ENCODE measurements at places on chromosomes 2 and 18.
A peak's percentile ranks its signal among the peaks of the same experiment; 100 is the strongest.

GRCh38 chr2:103166456-103167324 lies 404.9 kb downstream of the TMEM182 start:
- no peak for DNase-seq

- DNase-seq: no peak
Measured at GRCh38 chr2:96495982-96496629, 9.1 kb downstream of the NEURL3 start.

GRCh38 chr2:207873794-207874193 lies 104.1 kb upstream of the FZD5 start:
- no peak for DNase-seq

- no peak for DNase-seq
Measured at GRCh38 chr2:228535396-228535795, 353.9 kb upstream of the SPHKAP start.

DNA sequence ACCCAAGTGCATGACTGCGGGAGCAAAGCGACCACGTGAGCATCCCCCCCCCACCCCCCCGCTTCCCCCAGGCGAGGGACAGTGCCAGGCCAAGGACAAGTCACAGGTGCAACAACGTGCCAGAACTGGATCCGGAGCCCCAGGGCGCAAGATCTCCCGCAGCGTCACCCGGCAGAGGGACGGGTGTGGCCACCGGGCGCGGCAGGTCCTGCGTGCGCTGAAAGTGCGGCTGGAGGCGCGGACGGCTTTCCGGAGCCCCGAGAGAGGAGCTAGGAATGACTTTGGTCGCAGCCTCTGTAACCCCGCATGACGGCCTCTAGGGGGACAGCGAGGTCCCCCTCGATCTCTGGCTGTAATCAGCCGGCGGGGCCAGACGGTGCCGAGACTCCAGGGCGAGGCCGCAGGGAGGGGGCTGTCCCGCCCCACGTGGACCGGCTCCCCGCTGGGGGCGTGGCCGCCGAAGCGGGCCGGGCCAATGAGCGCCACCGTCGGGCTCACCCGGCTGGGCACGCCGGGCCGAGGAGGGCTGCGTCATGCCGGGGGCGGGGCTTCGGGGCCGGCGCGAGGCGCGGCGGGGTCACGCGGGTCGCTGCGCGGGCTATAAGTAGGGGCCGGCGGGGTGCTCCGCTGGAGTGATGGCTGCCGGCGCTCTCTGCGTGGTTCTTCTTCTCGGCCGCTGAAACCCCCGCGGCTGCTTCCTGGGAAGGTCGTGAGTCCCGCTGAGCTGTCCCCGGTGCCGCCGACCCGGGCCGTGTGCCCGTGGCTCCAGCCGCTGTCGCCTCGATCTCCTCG lies at the start of gene SLC20A1:
Gene SLC20A1 (plus strand): TSS at position 630 of the 792 bp plus-strand sequence. CDS start 890 bp downstream, outside the sequence.
- peak; percentile 67 for DNase-seq

DNA sequence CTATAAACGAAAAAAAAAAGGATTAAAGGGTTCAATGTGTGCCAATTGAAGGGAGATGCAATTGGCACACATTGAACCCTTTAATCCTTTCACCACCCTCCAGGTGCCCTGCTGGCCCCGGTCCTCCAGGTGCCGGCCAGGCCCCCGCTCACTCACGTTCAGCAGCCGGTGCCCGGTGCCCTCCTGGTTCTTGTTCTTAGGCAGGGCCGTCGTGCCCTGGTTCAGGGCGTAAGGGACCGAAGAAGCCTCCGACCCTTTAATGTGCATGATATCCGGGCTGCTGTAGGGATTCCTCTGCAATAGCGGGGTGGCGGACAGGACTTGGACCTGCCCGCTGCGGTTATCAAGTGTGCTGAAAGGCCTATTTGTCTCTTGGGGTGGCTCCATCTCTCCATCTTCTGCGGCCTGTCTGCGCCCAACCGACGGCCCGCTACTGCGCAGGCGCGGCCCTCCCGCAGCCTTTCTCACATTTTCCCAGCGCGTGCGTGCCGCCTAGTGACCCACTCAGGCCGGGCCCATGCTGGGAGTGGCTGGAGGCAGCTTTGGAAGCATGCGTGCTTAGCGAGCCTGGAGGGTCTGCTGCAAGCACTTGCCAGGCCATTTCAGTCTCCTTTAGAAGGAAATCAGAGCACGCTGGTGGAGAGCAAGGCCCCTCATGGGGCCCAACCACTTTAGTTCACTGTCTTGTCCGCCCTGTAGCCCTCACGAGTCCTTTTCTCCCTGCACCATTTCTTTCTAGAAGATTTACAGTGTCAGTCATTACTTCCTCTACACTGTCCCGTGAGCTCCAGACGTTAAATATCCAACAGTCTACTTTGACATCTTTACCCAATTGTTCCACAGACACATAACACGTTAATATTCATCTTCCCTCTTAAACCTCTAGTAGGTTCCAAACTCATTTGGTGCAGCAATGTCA lies 24.3 kb downstream of the TMEM237 start:
- no peak for DNase-seq

- peak; percentile 77 for DNase-seq
Measured at GRCh38 chr2:144032566-144032965, 487.4 kb downstream of the ZEB2 start.

DNA sequence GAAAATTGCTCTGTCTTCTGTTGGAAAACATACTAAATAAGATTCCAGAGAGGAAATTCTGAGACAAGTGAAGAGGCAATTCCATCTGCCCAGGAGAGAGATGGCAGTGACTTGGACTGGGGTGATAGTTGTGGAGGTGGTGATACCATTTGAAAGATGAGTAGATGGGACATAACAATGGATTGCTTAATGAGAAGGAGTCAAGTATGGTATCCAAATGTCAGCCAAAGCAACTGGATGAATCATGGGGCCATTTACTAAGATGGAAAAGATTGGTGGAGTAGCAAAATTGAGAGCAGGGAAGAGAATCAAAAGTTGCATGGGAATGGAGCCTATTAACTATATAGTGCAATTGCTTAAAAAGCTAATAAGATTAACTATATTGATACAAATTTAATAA lies 222.1 kb downstream of the ETAA1 start:
- no peak for DNase-seq

- peak; percentile 14 for DNase-seq
Measured at GRCh38 chr18:60838677-60839076, 466.1 kb upstream of the MC4R start.

- no peak for DNase-seq
Measured at GRCh38 chr2:37585295-37585908, 86.0 kb downstream of the CDC42EP3 start.

- DNase-seq: peak; percentile 92
Measured at GRCh38 chr2:85248773-85249509, 78.8 kb downstream of the TGOLN2 start.

- no peak for DNase-seq
Measured at GRCh38 chr2:148484066-148484465, 160.5 kb upstream of the EPC2 start.

DNA sequence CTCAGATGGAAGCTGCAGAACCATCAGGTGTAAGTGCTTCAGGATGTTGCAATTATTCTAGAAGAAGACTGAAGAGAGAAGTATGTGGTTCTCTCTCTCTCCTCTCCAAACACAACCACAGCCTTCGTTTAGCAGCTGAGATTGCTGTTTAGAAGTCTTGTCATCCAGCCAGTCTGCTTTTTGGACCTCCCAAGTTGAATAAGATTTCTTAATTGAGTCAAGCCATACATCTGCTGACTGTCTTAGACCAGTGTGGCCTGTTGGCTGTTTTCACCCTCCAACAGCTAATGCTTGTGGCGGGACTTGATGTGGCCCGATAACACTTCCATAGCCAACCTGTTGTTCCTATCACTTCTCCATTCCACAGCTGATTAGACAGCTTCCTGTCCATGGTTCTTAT lies 91.3 kb upstream of the TMEM17 start:
- DNase-seq: peak; percentile 41

- DNase-seq: peak; percentile 11
Measured at GRCh38 chr18:25701821-25702220, 349.9 kb upstream of the ZNF521 start.

GRCh38 chr2:73069041-73069854 lies 2.3 kb downstream of the SFXN5 start:
- DNase-seq: no peak

DNA sequence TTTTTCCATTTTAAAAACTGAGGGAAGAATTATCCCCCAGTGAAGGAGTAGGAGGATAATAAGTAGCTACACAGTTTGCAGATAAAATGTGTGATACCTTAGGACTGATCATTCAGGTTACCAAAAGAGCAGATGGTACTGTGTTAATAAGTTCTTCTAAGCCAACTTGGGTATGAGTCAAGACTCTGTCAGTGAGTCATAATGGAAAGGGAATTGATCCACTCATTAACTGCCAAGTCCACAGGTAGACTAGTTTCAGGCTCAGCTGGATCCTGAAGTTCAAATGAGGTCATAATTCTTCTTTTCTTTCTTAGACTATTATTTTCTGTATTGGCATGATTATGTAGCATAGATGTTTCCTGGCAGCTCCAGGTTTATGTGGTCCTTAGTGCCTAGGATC lies 142.4 kb upstream of the ALPP start:
- no peak for DNase-seq

- no peak for DNase-seq
Measured at GRCh38 chr2:18598848-18599484, 9.6 kb upstream of the NT5C1B start.

DNA sequence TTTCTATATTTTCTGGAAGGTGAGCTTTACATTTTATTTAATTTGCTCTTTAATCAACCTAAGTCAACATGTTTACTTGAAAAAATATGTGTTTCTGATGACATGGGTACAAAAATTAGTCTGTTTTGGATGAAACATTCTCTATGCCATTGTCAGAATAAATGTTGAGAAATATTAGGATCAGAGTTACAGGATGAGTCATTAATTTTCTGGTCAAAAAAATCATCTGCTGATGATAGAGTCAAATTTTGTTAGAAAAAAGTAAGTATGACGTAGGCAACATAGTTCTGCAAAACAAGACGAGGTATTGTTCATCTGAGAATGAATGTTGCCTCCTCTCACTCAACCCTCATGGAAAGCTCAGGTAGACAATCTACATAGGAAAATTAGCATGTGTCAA lies 107.6 kb upstream of the CAVIN2 start:
- DNase-seq: no peak

GRCh38 chr2:75622500-75622899 lies 24.1 kb upstream of the MRPL19 start:
- no peak for DNase-seq

- DNase-seq: peak; percentile 44
Measured at GRCh38 chr18:39841482-39842365, 2113.3 kb upstream of the PIK3C3 start.

GRCh38 chr2:39805936-39806608 lies 27.0 kb upstream of the THUMPD2 start:
- DNase-seq: peak; percentile 9

DNA sequence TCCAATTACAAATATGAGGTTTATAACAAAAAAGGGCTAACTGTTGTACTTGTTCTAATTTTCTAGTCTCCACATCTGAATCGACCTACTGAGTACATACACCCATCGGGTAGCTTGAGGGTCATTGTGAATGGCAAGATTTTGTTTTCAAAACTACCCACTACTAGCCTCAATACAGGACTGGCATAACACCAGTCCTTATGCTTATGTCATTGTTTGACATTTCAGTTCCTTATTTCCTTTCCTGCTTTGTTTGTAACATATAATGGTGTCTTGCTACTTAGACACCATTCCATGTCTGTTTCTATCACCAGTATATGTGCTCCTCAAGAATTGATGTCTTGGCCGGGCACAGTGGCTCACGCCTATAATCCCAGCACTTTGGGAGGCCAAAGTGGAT lies 86.0 kb downstream of the EPHA4 start:
- DNase-seq: no peak

DNA sequence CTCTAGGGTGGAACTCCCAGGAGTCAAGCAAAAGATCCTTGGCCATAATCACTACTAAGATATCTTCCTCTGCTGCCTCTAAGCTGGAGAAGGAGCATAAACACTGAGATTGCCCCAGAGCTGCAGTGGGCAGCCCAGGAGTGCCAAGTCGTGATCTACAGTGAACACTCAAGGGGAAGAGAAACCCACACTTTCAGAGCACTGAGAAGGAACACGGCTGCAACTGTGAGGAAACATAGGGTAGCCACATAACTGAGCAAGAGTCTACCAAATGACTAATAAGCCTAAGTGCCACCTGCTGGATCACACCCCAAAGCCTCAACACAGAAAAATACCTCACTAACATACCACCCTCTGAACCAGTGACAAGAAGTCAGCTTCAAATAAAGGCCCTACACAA lies 79.6 kb upstream of the RAB12 start:
- no peak for DNase-seq

DNA sequence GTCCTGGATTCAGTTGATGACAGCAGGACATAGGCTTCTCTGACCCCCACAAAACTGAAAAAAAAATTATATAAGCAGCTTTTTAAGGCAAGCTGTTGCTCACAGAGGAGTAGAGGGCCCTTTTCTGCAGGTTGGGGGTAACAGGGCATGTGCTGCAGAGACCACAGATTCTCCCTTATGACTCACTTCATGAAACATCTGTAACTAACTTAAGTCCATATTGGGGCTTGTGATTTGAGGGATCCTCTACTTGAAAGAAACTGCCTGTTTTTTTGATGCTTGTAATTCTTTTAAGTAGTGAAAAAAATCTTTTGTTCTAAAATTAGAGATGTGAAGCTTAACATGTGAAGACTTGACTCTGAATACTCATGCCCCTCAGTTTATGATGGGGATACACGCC lies 33.4 kb downstream of the XRCC5 start:
- DNase-seq: peak; percentile 34

GRCh38 chr2:85130407-85130806 lies 2.8 kb upstream of the TCF7L1 start:
- no peak for DNase-seq

GRCh38 chr2:150136401-150136800 lies 351.1 kb downstream of the RND3 start:
- no peak for DNase-seq

DNA sequence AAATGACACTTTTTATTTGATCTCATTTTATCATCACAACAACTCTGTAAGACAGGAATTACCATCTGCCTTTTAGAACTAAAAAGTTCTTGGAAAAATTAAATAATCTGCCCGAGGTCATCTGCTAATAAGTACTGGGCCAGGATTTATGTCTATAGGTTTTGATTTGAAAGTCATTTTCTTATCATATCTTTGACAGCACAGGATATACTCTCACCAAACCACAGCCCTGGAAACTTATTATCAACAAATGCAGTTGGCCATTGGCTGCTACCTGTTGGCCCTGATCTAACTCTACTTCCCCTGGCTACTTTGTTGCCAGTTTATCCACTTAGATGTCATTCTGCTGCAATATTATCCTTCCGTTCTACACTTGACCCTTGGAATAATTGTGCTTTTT lies 354.6 kb downstream of the RAD51AP2 start:
- DNase-seq: no peak

GRCh38 chr18:48181087-48181823 lies 227.9 kb downstream of the ZBTB7C start:
- no peak for DNase-seq

- DNase-seq: no peak
Measured at GRCh38 chr2:10305254-10305635, 2.5 kb downstream of the HPCAL1 start.

DNA sequence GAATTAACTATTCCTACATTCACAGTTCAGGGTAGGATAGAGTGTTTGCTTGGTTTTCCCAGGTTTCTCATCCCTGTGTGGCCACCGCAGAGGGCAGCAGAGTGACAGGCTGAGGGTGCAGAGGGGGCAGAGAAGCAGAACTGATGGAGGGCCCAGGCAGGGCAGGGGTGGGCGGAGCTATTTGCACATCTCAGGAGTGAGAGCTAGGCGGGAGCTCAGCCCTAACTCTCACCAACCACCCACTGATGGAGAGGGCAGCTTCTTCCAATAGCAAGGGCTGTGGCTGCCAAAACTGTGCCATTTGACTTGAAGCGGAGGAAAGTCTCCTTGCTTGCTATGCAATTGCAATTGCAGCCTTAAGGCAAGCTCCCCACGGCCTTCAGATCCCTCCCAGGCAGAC lies 12.0 kb upstream of the DARS1 start:
- no peak for DNase-seq

- no peak for DNase-seq
Measured at GRCh38 chr2:197205585-197206215, 104.9 kb downstream of the ANKRD44 start.

Data from skeletal muscle cell (primary cell).